ENCODE measurements at places on chromosomes 5 and 9.

GRCh38 chr5:104594850-104595249, 1032.3 kb upstream of the NUDT12 start:
- no peak for DNase-seq

DNA sequence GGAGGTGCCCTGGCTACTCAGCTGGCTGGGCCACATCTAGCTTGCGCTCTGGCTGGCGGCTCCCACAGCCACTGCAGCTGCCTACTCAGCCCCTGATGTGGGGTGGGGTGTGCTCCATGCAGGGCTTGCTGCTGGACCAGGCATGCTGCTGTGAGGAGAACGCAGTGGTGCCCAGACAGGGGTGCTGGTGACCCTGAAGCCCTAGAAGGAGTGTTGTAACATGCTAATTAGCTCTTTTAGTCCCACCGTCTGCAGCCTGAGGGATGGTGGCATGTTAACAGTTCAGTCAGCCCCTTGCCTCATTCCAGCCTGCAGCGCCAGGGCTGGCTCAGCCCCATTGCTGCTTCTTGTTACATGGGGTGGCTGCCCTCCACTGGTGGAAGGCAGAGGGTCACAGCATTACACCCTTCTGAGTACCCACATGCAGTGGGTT, 642.3 kb downstream of the DMRTA1 start:
- DNase-seq: no peak

GRCh38 chr9:135575995-135576631, 14.6 kb downstream of the PAEP start:
- DNase-seq: no peak

- no peak for DNase-seq
These were observed 182.8 kb upstream of the SLC27A6 start for GRCh38 chr5:128782446-128782845.

GRCh38 chr9:38233343-38233742, 159.2 kb upstream of the ALDH1B1 start:
- no peak for DNase-seq

- no peak for DNase-seq
These were observed 9.0 kb upstream of the KIF2A start for GRCh38 chr5:62296998-62297397.

DNA sequence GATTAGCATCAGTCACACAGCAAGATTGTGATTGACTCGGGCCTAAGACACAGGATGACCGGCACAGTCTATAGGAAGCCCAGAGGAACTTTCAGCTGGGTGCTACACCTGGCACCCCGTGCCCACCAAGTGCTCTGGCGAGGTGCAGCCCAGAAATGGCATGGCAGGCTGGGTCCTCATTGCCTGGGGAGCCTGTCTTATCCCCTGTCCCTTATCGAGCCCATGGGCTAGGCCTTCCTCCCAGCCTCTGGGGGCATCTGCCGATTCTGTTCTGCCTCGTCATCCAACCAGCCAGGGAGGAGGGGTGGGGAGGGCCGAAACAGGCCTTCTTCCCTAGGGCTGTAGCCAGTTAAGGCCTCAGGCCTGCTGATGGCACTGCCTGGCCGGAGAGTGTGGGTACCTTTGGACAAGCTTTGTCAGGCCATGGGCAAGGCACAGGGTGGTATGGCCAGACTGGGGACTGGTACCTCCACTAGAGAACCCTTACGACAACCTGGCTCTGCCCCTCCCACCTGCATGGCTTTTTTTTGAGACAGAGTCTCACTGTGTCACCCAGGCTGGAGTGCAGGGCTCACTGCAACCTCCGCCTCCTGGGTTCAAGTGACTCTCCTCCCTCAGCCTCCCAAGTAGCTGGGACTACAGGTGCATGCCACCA, 1.6 kb downstream of the GRK6 start:
- DNase-seq: peak; percentile 32

GRCh38 chr9:74784506-74784905, 103.2 kb downstream of the TRPM6 start:
- DNase-seq: no peak

DNA sequence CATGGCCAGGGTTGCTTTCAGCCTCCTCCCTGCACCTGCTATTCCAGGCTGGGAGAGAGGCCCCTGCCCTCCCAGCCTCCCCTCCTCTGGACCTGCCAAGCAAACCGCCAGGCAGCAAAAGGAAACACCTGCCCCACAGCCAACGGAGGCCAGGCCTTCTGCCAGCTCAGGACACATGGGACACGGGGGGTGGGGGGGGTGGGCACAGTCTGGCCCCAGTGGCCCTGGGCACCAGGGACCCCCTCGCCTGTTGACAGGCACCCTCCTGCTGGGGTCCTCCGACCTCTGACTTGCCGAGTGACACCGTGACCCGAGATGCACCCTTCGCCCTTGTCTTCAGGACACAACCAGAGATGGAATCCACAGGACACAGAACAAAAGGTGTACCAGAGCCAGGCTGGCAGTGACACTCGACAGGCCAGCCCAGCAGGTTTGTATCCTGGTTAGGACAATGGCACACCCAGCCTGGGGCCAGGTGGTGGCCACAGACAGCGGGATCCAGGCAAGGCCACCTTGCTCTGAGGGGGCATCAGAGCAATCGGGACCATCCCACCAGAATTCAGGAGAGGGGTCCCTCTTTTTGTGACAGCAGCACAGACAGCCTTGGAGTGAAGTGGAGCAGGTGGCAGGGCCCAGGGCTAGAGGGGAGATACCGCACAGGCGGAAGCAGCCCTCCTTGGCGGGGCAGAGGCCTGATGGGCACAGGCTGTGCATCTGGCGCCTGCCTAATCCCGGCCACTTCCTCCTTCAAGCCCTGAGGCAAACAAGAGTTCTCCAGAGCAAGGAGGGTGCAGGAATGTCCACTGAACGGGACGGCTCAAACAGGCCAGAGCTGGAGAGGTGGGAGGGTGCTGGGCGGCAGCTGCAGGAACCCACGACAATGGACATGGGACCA, 1.3 kb upstream of the TMEM210 start:
- DNase-seq: no peak

- no peak for DNase-seq
These were observed 89.6 kb downstream of the CAVIN4 start for GRCh38 chr9:100667448-100667847.

DNA sequence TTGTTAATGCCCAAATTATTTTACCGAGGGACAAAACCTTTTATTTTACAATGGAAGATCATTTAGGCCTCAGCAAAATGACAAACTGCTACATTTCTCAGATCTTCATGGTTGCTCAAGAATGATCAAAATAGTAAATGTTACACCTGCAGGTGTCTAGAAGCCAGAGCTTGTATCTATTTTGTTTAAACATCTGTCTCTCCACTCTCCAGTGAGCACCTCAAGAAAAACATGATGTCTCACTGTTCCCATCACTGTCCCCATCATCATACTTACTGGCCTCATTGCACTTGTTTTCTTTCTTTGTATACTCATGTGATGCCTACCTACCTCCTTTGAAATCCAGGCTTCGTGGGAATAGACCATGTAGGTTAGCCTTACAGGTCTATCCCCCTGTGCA, 149.6 kb downstream of the TTLL11 start:
- DNase-seq: no peak

- DNase-seq: peak; percentile 15
These were observed 586 bp downstream of the TXN start for GRCh38 chr9:110255463-110256379.

DNA sequence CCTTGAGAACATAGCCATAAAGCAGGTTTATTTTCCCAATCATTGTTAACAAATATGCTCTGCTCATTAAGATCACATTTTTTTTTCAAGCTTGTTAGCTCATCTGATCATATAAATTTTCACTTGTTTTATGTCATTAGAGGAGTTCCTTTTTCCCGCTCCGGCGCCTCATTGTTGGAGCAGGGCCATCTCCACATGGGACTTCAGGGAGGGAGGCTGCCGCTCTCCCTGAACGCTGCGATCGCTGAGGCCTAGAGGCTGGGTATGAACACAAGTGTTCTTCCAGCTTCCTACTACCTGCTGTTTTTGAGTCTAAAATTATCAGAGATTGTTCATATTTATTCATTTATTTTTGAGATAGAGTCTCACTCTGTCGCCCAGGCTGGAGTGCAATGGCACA, 246.9 kb downstream of the MPDZ start:
- DNase-seq: no peak
